Smooth muscle cell of the umbilical artery (primary cell): ENCODE measurements at places on chromosomes 6 and 20. TPM values are rescaled to one million over a fixed set of nuclear protein-coding genes. Genes with fewer than 3 reads are reported as not detected.

Gene OXT
- total RNA-seq = not detected in 2 replicates

Gene COQ3
- 2.1 and 4.0 TPM in 2 replicates for total RNA-seq

Gene TMEM200A
- 152 and 402 TPM in 2 replicates for total RNA-seq

Gene VNN1
- not detected in 2 replicates for total RNA-seq

Gene DNAH8
- not detected in 2 replicates for total RNA-seq

Gene SULF2
- 21.5 and 34.4 TPM in 2 replicates for total RNA-seq

Gene SLC17A3
- not detected in 2 replicates for total RNA-seq

Gene ABHD16B
- total RNA-seq = 0.09 TPM in 1 of 2 replicates, not detected in the other

Gene WFDC12
- not detected in 2 replicates for total RNA-seq

Gene CCN5
- 0.05 and 0.30 TPM in 2 replicates for total RNA-seq

Gene BTN1A1
- not detected in 2 replicates for total RNA-seq

Gene PPP1R14C
- under 0.01 and 0.09 TPM in 2 replicates for total RNA-seq

Gene SH3BGRL2
- total RNA-seq = 4.2 and 7.2 TPM in 2 replicates

Gene PI16
- 0.23 and 0.59 TPM in 2 replicates for total RNA-seq

Gene MCCD1
- not detected in 2 replicates for total RNA-seq

Gene CTCFL
- not detected in 2 replicates for total RNA-seq

Gene SMLR1
- not detected in 2 replicates for total RNA-seq

Gene FAM217A
- total RNA-seq = not detected in 2 replicates

Gene KIF6
- total RNA-seq = 0.30 and 0.55 TPM in 2 replicates

Gene MYB
- total RNA-seq = 0.89 and 4.0 TPM in 2 replicates

Gene JPH2
- 2.0 and 10.4 TPM in 2 replicates for total RNA-seq

Gene VGLL2
- total RNA-seq = not detected in 2 replicates

Gene MAPK13
- total RNA-seq = 11.0 and 16.4 TPM in 2 replicates
